Activated CD8-positive, alpha-beta T cell treated with anti-CD3 and anti-CD28 coated beads for 36 hours (primary cell): ENCODE measurements at places on chromosomes 7 and 10.
A peak's percentile ranks its signal among the peaks of the same experiment; 100 is the strongest.

GRCh38 chr10:34622945-34623344 is 192.2 kb downstream of the PARD3 start:
- no peak for DNase-seq

- DNase-seq: no peak
These were observed 211.9 kb upstream of the GLI3 start for GRCh38 chr7:42448901-42449300.

GRCh38 chr10:11225935-11226334 is 208.3 kb downstream of the CELF2 start:
- peak; percentile 87 for DNase-seq

GRCh38 chr7:107396990-107397389 is 72.9 kb upstream of the GPR22 start:
- no peak for DNase-seq

GRCh38 chr7:5394264-5395105 is 29.1 kb downstream of the TNRC18 start:
- DNase-seq: no peak

GRCh38 chr10:130557181-130557845 is 421.1 kb downstream of the GLRX3 start:
- DNase-seq: no peak

GRCh38 chr10:71085689-71086438 is 126.5 kb upstream of the UNC5B start:
- no peak for DNase-seq

GRCh38 chr7:130273081-130273932 is 6.6 kb downstream of the CPA2 start:
- peak; percentile 30 for DNase-seq

GRCh38 chr10:5941579-5941978 is 35.8 kb downstream of the IL15RA start:
- DNase-seq: no peak

- peak; percentile 61 for DNase-seq
These were observed 12.4 kb downstream of the PAPOLB start for GRCh38 chr7:4849390-4849789.

DNA sequence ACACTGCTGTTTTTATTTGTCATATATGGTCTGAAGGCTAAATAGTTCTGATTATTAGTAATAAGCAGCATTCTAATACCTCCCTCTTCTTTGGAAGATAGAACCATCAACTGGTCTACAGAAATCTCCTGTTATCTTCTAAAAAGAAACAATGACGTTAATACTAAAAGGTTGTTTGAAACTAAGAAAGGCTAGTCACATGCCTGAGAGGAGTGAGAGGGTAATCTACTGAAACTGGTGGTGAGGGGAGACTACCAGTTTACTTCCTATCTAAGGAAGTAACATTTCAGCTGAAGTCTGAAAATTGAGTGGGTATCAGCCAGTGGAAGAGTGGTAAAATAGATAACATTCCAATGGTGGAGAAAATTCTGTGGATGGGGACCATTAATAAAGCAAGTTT is 48.4 kb downstream of the FGFBP3 start:
- DNase-seq: no peak

DNA sequence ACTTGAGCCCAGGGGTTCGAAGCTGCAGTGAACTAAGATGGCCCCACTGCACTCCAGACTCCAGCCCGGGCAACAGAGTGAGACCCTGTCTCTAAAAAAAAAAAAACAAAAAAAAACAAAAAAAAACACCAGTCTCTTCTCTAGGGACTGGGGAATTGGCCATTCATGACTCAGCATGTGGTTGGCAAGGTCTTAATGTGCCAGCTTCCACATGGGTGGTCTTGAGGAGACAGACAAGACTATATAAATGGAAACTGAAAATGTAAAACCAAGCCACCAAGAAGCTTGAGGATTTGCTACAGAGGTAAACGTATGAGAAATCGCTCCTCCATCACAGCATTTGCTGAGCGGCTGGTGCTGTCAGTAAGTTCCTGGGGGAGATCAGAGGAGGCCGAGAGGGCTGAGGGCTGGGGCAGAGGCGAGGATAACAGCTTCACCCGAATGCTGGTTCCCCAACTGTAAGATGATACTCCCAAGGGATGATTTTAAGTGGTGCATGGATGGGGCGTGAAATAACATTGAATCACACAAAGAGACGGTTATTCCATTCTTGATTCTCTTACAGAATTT is 128.7 kb downstream of the C10orf105 start:
- DNase-seq: no peak

GRCh38 chr7:1825897-1826741 is 156.0 kb downstream of the ELFN1 start:
- no peak for DNase-seq

- DNase-seq: peak; percentile 66
These were observed 559 bp downstream of the DBF4 start for GRCh38 chr7:87876869-87877234.

- DNase-seq: no peak
These were observed 50.5 kb upstream of the HBP1 start for GRCh38 chr7:107118109-107118900.

DNA sequence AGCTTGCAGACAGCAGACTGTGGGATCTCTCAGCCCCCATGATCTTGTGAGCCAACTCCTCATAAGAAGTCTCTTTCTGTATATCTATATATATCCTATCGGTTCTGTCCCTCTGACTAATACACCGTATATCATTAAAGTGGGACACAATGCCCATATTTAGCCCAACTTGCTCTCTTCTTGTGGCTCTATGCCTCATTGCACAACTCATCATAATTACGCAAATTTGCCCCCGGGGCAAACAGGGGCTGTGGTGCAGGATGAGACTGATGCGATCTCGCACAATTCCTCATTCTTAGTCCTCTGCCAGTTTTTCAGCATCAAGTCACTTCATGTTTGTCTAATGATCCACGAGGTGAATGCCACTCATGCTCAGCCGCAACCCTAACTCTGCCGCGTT is 183.2 kb downstream of the PRPF18 start:
- DNase-seq: no peak
